ENCODE measurements at places on chromosomes 16 and 17.
A peak's percentile ranks its signal among the peaks of the same experiment; 100 is the strongest.

DNA sequence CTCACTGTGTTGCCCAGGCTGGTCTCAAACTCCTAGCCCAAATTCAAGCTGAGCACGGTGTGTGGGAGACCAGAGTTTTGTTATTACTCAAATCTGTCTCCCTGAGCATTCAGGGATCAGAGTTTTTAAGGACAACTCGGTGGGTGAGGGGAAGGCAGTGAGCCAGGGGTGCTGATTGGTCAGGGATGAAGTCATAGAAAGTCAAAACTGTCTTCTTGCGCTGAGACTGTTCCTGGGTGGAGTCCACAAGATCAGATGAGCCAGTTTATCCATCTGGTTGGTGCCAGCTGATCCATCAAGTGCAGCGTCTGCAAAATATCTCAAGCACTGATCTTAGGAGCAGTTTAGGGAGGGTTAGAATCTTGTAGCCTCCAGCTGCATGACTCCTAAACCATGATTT lies 346.3 kb downstream of the TMEM114 start:
- DNase-seq = no peak

- no peak for DNase-seq
These were observed 49.2 kb downstream of the MYH11 start for GRCh38 chr16:15807603-15808009.

DNA sequence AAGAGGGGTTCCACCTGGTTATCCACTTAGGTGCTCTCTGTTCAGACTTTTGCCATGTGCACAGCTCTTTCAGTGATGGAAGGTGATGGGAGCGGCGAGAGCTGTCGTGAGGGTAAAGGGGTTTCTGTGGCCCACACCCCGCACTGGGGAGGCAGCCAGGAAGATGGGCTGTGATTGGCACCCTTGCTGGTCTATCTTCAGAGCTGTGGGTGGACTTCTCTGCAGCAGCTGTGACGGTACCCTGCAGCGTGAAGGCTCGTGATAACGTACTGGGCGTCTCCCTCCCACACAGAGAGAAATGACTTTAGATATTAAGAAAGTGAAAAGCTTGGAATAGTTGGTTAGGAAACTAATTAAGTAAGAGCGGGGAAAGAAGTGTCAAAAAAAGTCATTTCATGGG lies 45.8 kb downstream of the MPRIP start:
- DNase-seq = no peak

GRCh38 chr16:6574146-6574545 lies 758.5 kb upstream of the RBFOX1 start:
- no peak for DNase-seq

DNA sequence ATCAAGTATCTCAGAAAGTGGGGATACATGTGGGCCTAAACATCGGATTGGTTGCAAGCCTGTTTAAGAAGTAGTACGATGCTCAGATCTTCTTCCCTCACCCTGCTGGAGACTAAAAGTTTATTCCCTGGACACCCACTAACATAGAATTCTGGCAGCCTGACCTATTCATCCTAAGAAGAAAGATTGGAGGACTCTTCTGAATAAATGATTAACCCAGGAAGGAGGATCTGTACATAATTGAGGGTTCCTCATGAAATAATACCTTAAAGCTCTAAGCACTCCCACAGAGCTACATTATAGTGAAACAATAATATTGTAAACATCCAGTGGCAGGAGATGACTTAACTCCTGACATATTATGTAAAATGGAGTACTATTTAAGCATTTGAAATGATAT lies 111.7 kb downstream of the NLK start:
- no peak for DNase-seq

DNA sequence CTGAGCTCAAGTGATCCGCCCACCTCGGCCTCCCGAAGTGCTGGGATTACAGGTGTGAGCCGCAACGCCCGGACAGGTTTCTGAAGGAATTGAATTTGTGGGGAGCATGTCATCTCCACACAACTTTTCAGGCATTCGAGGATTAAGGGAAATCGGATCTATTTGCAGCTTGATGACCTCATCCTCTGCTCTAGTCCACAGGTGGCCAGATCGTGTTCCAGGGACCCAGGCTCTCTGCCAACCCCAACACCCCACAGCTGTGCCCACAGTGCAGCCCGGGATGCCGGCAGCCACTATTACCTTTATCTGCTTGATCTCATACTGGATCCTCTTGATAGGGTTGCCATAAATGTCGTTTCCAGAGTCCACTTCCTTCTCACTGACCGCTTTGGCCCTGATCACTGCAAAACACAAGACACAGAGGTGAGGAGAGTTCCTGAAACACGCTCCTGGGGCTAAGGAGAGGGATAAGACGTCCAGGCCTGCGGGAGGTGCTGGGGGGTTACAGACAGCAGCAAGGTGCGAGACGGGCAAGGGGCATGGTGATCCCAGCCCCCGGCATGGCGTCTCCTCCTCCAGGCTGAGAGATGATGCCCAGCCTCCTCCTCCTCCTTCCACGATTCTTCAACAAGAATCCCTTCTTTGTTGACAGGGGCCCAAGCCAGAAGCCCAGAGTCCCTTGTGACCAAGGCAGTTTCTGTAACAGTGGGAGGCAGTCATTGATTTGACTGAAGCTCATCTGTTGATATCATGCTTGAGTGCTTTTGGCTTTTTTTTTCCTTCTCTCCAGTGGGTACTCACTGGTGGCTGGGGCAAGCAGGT lies 29.3 kb downstream of the CEP295NL start:
- DNase-seq = no peak

GRCh38 chr17:753418-753817 lies 1.4 kb upstream of the GEMIN4 start:
- DNase-seq = no peak

DNA sequence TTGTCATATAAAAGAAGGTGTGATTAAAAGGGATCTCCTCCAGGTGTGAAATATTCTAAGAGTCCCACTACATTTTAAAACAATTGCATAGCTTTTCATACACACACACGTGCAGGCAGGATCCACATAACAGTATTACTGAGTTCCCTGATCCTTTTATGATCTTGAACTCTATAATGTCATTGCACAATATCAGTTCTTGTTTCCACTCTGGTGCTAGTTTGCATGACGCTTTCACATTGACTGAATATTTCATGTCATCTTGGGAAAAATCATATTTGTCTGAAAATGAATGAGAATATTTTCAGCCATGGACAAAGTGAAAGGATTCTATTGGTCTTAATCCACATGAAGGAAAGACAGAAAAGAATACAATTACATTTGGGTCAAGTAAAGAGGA lies 703.8 kb downstream of the CDH8 start:
- DNase-seq = no peak

DNA sequence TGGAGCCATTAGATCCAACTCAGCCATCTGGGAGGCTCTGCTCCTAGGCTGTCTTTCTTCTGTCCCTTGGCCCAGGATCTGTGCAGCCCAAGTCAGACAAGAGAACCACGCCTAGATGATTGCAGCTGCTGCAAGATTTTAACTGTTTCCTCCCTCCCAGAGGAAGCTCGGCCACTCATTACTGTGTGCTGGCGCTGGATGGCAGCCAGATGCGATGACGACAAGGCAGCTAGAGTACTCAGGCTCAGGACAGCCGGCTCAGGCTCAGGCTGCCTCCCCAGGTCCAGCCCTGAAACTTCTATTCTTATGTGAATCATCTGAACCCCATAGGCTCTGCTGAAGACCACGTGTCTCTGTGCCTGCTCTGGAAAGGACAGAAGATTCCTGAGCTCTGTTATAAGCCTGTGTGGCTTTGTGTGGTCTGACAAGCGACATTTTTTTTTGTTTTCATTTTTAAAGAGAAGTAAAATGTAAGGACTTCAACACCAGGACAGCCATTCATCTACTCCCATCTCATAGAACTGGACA lies 32.1 kb upstream of the FBXW10B start:
- DNase-seq = peak; percentile 54

- no peak for DNase-seq
These were observed 626.6 kb upstream of the SOX9 start for GRCh38 chr17:71494062-71494855.

GRCh38 chr17:40646791-40647623 lies 611 bp downstream of the SMARCE1 start:
- DNase-seq = peak; percentile 57

GRCh38 chr16:4370570-4371356 lies 885 bp upstream of the VASN start:
- DNase-seq = no peak

- no peak for DNase-seq
These were observed 62.0 kb upstream of the NUDT7 start for GRCh38 chr16:77660311-77660710.

GRCh38 chr17:56939869-56940484 lies 20.9 kb downstream of the COIL start:
- no peak for DNase-seq

GRCh38 chr17:47692895-47693730 lies 848 bp upstream of the TBKBP1 start:
- DNase-seq = no peak

- no peak for DNase-seq
These were observed 245.0 kb downstream of the KCNJ2 start for GRCh38 chr17:70414300-70414699.

- no peak for DNase-seq
These were observed 41.1 kb upstream of the MTSS2 start for GRCh38 chr16:70726892-70727361.

- no peak for DNase-seq
These were observed 243.2 kb upstream of the MON1B start for GRCh38 chr16:76947749-76948148.

DNA sequence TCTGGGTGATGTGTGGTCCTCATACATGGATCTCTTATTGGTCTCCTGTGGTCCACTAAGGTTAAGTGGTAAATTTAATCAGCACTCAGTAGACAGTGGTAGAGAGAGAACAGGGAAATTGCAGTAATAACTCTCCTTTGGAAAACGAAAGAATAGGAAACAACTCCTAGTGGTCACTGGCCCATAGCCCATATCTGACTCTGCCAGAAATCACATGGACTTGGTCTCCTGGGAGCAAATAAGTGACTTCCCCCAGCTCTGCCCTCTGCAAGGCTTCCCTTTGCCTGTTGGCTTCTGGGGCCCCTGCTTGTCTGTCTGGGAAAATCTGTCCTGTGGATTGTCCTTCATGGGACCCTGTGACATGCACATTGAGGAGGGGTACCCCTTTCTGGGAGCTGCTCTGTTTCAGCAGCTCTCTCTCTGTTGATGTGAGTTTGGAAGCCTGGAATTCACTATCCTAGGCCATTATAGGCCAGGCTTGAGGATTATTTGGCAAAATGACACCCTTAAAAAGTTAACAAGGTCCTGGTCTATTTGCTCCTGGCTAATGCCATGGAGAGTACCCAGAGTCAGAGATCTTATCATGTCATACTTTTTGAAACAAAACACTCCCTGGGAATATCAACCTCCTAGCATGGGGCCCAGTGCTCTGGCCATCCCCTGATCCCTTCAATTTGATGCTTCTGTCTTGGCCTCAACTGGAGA lies 58.0 kb upstream of the HNF1B start:
- no peak for DNase-seq

GRCh38 chr16:71460236-71460635 lies 1.8 kb downstream of the ZNF23 start:
- no peak for DNase-seq

GRCh38 chr16:10100829-10101228 lies 81.4 kb downstream of the GRIN2A start:
- DNase-seq = no peak

- DNase-seq = no peak
These were observed 9.2 kb downstream of the CHMP6 start for GRCh38 chr17:81000631-81001357.

DNA sequence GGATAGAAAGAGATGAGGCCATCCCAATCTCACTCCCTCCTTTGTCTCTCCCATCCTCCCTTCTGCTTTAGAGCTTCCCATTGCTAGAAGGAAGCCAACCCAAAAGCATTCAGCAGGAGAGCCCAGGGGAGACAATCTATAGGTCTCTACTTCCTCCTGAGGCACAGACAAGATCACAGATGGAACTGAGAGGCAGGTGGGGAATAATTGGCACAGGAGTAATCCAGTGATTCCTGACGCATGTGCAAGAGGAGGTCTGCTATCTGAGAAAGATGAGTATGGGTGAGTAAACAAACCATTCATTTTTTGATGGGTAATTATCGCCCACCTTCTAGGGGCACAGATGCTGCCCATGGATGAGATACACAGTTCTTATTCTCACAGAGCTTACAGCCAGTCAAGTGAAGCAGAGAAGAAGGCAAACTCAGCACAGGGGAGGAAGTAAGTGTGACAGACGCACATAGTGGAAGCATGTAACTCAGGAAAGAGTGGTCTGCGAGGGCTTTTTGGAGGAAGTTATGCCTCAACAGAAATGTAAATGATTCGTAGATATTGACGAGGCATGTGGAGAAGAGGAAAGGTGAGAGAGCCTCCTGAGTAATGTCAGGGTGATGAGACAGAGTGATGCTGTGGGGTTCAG lies 88.9 kb upstream of the HLF start:
- DNase-seq = no peak

DNA sequence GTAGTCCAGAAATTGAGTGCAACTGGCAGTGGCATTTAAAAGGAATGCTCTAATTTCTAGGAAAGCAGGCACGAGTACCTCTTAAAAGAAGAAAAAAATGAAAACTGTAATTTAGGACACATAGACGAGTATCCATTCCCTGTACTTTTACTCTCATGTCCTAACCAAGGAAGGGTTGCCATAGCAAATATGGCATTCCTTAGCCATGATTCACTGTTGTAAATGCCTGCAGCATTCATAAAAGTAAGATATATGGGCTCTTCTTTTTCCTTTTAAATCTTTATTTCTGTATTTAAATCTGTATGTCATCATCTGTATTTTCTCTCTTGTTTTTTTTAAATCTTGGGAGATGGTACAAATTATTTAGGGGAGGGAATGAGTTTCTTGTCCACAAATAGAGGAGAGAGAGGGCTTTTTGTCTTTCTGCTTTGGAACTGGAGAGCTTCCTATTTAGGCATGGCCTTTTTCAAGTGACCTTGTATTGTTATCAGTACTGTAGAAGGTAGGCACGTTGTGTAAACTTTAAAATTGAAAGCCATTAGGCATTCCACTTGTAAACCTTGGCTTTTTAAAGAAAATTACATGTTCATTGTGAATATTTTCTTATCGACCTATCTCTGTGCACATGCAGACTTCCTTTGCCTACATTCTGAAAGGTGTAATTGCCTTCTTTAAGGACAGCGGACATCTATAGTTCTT lies 50.0 kb downstream of the TENT4B start:
- no peak for DNase-seq

- no peak for DNase-seq
These were observed 16.9 kb downstream of the MAP3K3 start for GRCh38 chr17:63639125-63639524.

- DNase-seq = no peak
These were observed 5.8 kb downstream of the TRAF4 start for GRCh38 chr17:28749516-28750177.

- DNase-seq = no peak
These were observed 15.9 kb downstream of the HAPSTR1 start for GRCh38 chr16:9107025-9107970.

- DNase-seq = no peak
These were observed 30.1 kb downstream of the FZD2 start for GRCh38 chr17:44587339-44587738.

DNA sequence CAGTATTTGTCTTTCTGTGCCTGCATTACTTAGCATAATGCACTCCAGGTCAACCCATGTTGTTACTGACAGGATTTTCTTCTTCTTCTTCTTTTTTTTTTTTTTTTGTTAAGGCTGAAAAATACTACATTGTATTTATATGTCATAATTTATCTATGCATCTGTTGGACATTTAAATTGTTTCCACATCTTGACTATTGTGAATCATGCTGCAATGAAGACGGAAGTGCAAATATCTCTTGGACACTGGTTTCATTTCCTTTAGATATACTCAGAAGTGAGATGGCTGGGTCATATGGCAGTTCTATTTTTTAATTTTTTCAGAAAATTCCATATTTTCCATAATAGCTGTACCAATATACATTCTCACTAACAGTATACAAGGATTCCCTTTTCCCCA lies 272.7 kb upstream of the PMFBP1 start:
- DNase-seq = no peak
